ENCODE measurements at places on chromosomes 1 and 21. TPM values are rescaled to one million over a fixed set of nuclear protein-coding genes. Genes with fewer than 3 reads are reported as not detected.

DNA sequence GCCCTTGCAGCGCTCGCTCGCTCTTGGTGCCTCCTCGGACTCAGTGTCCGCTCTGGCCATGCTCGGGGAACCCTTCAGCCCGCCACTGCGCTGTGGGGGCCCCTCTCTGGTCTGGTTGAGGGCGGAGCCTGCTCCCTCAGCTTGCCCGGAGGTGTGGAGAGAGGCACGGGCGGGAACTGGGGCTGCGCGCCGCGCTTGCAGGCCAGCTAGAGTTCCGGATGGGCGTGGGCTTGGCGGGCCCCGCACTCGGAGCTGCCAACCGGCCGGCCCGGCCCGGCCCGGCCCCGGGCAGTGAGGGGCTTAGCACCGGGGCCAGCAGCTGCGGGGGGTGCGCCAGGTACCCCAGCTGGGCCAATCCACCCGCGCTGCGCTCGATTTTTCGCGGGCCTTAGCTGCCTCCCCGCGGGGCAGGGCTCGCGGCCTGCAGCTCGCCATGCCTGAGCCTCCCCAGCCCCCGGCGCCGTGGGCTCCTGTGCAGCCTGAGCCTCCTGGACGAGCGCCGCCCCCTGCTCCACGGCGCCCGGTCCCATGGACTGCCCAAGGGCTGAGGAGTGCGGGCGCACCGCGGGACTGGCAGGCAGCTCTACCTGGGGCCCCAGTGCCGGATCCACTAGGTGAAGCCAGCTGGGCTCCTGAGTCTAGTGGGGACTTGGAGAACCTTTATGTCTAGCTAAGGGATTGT, 217.0 kb upstream of the PKN2 start:
- DNase-seq, result no peak

- DNase-seq, result peak; percentile 60
These were observed 127.2 kb upstream of the GREM2 start for GRCh38 chr1:240739139-240739538.

DNA sequence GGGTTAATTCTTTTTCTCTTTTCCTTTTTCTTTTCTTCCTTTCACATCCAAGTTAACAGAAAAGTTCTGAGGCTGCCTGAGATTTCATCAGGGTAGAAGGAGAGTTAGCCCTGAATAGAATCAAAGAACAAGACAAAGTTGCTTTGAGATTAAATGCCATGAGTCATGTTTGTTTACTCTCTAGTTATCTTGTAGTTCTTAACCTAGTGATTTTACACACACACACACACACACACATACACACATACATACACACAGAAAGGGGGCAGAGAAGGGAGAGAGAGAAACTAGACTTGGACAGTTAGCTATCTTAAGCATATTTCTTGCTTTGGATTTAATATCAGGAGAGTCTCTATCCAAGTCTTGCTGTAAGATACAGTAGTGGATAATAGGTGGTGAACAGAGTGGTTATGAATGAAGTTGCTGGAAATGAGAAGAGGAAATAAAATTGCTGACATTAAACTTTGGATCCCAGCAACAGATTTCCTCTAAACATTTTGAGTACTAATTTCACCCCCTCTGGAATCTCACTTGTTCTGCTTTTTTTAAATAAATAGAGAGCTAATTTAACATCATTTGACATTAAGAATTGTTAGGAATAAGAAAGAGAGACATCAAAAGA, 19.9 kb downstream of the PLA2G4A start:
- no peak for DNase-seq

DNA sequence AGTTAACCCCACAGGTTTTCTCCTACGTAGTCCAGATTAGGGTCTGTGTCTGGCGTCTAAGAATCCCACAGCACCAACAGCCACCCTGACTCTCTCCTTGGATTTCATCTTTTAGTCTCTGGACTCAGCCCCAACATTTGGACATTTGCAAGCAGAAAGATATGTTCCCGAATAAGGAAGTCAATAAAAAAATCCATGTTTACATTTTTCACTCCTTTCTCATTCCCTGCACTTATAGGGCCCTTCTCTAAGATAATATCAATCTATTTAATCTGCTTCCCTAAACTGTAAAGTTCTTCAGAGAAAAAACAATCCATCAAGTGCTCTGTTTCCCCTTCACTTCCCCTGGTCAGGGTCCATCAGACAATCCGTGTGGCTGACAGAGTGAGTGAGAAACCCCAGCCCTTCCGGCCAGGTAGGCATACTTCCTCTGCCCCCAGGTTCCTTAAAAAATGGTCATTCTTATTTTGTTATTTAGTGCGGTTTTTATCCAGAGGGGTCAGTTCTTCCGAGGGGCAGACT, 105.9 kb upstream of the CDC42BPA start:
- DNase-seq, result no peak

- peak; percentile 60 for DNase-seq
These were observed 19.8 kb downstream of the CAMTA1 start for GRCh38 chr1:6805004-6805416.

- DNase-seq, result peak; percentile 47
These were observed 132.9 kb upstream of the WNT4 start for GRCh38 chr1:22275626-22276395.

GRCh38 chr1:65541865-65542264, 121.4 kb downstream of the LEPR start:
- DNase-seq, result no peak

DNA sequence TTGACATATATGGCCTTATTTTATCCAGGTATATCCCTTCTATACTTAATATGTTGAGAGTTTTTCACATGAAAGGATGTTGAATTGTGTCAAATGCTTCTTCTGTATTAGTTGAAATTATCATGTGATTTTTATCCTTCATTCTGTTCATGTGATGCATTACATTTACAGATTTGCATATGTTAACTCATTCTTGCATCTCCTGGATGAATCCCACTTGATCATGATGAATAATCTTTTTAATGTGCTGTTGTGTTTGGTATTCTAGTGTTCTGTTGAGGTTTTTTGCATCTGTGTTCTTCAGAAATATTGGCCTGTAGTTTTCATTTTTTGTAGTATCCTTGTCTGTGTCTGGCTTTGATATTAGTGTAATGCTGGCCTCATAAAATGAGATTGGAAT, 138.3 kb upstream of the GPR52 start:
- DNase-seq, result no peak

- no peak for DNase-seq
These were observed 222.7 kb upstream of the PTBP2 start for GRCh38 chr1:96498744-96499340.

DNA sequence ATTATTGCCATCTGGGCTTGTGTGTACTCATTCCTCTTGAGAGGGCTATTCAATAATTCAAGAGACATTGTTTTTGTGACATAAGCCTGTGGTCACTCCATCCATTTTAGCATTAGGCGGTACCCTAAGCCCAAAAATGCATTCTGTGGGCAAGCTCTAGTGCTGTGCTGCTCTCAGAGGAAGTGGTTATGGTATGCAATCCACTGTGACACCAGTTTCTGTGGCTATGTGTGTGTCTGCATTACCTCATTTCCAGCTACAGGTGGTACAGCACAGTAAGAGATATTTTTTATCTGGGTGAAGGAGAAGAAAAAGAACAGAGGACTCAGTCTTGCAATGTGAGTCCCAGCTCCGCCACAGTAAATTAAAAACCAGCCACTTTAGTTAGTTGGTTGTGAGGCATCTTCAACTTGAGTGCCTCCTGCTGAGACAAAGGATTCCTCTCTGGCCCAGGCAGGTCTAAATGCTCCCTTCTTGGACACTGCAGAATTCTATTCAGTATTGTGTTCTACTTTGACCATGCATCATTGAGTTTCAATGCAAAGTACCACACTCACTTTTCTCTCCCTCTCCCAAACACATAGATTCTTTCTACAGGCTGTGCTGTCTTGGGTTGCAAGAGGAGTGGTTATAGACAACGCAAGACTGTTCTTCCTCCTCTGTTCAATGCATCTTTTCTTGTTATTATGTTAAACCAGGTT, 777.8 kb upstream of the BRINP3 start:
- DNase-seq, result peak; percentile 1

DNA sequence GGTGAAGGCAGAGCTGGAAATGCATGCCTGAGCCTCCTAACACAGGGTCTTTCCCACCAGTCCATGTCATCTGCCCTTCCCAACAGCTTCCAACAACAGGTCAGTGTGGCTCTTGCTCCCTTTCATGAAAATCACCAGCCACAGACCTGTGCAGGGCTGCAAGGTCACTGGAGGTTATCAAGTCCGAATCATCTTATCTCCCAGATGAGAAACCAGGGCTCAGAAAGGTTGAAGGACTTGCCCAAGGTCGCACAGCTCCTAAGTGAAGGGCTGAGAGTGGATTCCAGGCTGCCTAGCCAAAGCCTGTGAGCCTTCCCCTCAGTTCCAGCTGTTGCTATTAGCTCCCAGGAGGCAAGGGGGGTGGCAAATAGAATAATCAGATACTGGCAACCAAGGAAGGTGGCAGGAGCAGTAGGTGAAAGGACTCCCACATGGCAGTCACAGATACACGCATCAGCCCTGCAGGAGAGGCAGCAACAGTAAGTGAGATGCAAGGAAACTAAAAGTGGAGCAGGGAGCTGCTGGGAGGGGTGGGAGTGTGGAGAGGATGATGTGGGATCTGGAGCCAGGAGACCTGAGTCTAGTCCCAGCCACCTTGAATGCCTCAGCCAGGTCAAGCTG, 74.2 kb downstream of the SSBP3 start:
- no peak for DNase-seq

GRCh38 chr1:146036965-146037646, 15.6 kb upstream of the HJV start:
- peak; percentile 80 for DNase-seq

DNA sequence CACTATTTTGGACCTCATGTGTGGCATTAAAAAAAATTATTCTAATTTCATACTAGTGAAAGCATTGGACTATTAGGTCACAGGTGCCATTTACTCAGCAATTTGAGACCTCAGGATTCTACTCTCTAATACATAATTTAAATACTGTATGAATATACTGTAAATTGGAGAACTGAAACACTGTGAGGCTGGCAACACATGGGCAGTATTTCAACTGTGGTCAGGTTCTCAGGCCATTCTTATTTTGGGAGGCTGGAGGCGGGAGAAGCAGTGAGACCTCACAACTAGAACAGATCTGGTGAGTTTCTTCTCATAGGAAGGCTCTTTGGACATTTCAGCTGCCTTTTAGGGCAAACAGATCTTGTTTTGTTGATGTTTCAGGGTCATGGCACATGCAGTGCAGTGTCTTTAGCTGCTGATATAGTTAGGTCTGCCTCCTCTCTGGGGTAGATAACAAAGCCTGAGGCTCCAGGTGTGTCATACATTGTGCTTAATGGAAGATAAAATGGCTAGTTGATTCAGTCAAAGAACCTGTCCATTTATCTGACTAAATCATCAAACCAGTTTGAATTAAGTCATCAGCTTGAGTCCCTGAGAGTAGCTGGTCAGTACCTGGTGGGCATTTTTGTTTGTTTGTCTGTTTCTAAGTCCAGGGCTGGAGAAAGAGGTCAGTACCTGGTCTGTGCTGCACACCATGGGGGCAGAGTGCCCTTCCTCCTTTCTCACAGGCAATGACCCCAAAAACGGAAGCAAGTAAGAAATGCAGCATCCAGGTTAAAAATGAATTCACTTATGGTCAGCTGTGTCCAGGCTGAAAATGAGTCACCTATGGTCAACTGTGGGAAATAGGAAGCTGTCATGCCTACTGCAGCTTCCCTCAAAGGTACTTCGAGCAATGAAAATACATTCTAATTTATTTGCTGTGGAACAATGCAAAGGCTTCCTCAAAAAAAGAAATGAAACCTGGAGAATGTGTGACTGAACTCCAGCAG, 216.2 kb downstream of the SDCCAG8 start:
- DNase-seq, result no peak

DNA sequence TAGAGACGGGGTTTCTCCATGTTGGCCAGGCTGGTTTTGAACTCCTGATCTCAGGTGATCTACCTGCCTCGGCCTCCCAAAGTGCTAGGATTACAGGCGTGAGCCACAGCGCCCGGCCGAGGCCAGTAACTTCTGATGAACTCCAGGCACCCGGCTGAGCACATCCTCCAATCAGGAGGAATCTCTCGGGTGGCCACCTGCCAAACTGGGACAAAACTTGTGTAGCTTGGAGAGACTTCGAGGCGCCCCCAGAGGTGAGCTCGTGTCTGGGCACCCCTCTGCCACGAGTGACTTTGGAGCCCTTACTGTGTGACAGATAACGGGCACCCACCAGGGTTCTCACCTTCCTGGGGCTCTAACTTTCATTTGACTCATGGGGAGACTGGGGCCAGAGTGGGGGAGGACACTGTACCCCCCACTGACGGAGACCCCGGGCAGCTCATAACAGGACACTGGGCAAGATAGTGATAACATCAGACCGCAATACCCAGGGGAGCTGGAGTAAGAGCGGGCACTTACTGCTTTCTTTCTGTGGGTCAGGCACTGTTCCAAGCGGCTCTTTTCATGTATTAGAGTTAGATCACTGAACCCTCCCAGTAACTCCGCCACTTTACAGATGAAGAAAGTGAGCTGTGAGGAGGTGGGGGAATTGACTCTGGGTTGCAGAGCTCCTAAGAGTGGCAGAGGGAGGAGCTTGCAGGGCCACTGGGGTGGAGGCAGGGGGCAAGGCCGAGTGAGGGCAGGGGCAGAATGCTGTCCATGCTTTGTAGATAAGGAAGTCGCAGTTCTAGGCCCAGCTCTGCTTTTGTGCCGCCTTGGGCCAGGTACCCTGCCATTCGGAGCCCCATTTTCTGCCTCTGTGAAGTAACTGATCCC, 1.9 kb upstream of the PADI2 start:
- peak; percentile 33 for DNase-seq

DNA sequence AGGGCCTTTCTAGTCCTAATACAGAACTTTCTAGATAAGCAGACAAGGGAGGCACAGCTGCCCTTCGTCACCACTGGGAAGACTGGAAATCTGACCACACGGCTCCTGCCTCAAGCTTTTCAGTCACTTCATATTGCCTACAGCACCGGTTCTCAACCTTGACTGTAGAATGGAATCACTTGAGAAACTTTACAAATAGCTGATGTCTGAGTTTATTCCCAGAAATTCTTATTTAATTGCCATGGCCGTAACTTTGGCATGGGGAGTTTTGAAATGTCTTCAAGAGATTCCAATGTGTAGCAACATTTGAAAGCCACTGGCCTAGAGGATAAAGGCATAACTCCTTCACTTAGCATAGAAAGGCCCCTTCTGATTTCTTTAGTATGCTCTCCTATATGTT, 42.4 kb upstream of the STMN1 start:
- DNase-seq, result no peak

- peak; percentile 86 for DNase-seq
These were observed 79.9 kb downstream of the FHAD1 start for GRCh38 chr1:15326691-15327588.

GRCh38 chr1:206568256-206568655, 44.0 kb downstream of the EIF2D start:
- DNase-seq, result no peak

EPRS1 gene
- total RNA-seq, result 193 TPM

H6PD gene
- total RNA-seq, result 24.4 TPM

INSRR gene
- not detected for total RNA-seq

C1QA gene
- 0.26 TPM for total RNA-seq

XKR8 gene
- total RNA-seq, result 9.2 TPM

ALG14 gene
- 4.6 TPM for total RNA-seq

MR1 gene
- 14.9 TPM for total RNA-seq
